ENCODE measurements at places on chromosomes 5 and 9.

GRCh38 chr5:80964491-80964890 lies 4.3 kb downstream of the RASGRF2 start:
- DNase-seq, result no peak

DNA sequence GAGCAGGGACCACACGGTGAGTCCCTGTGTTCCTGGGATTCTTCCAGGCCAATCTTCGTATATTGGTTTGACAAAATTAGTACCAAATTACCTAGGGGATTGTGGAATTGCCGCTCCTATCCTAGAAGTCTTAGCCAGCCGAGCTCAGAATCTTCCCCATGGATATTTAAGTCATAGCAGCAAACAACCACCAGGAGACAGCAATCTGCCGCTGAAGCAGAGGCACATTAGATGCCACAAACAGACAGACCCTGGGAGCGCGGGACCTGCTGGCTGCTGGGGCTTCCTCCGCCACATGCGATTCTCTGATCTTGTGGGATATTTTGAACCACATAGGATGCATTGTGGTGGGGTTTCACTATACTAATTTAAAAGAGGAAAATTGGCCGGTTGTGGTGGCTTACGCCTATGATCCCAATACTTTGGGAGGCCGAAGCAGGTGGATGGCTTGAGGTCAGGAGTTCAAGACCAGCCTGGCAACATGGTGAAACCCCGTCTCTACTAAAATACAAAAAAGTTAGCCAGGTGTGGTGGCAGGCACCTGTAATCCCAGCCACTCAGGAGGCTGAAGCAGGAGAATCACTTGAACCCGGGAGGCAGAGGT lies 31.7 kb upstream of the ZBTB43 start:
- DNase-seq, result no peak

- no peak for DNase-seq
Observed at GRCh38 chr5:154260224-154260927, 69.8 kb downstream of the GALNT10 start.

DNA sequence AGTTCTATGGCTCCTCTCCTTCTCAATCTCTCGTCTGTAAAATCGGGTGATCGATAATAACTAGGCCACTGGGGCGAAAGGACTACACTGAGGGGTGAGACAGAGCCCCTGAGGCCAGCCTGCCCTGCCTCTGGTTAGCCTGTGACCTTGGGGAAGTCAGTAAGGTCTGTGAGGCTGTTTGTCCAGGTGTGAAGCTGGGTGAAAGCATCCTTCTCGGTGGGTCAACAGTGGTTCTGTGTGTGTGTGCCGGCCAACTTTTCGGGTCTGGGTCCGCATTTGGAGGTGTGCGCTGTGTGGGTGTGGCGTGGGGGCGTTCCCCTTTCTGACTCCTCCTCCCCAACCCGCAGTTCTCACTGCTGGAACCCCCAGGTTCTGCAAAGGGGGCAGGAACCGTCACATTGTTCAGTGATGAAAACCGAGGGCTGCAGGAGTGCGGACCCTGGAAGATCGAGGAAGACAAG lies 5.0 kb upstream of the RNF44 start:
- DNase-seq, result no peak

DNA sequence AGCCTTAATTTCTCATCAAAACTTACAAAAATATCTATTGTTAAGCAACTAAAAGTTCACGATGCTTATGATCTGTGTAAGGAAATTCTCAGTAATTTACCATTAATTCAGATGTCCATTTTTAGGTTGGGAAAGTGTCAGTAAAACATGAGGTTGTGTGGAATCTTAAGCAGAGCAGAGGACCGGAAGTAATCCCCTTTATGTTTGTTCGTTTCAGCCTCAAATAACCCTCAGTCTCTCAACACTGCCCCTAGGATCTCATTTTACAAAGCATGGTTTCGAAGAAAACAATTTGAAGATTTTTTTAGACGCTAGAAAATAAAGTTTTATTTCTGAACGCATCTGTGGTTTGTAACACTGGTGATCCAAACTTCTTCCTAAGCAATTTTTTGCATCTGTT lies 504.2 kb downstream of the MAT2B start:
- no peak for DNase-seq

GRCh38 chr5:72692231-72692637 lies 124.2 kb upstream of the TNPO1 start:
- no peak for DNase-seq

DNA sequence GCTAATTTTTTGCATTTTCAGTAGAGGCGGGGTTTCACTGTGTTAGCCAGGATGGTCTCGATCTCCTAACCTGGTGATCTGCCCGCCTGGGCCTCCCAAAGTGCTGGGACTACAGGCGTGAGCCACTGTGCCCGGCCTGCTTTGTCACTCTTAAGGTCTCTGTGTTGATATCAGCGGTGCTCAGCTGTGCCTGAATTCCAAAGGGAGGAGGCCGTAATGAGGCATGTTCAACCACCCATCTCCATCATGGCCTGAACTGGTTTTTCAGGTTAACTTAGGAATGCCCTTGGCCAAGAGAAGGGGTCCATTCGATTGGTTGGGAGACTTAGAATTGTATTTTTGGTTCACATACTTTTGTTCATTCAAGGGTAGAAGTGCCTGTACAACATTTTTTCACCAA lies 22.0 kb downstream of the HSD17B3 start:
- no peak for DNase-seq

Measured in activated CD8-positive, alpha-beta memory T cell treated with anti-CD3 and anti-CD28 coated beads for 4 hours (primary cell).